ENCODE measurements at places on chromosomes 13 and 19.

- DNase-seq, result no peak
These were observed 114.8 kb downstream of the SUCLA2 start for GRCh38 chr13:47886314-47886713.

- no peak for DNase-seq
These were observed 21.3 kb downstream of the ARHGEF1 start for GRCh38 chr19:41904118-41904870.

GRCh38 chr13:73665261-73665660, 468.9 kb downstream of the KLF12 start:
- DNase-seq, result no peak

DNA sequence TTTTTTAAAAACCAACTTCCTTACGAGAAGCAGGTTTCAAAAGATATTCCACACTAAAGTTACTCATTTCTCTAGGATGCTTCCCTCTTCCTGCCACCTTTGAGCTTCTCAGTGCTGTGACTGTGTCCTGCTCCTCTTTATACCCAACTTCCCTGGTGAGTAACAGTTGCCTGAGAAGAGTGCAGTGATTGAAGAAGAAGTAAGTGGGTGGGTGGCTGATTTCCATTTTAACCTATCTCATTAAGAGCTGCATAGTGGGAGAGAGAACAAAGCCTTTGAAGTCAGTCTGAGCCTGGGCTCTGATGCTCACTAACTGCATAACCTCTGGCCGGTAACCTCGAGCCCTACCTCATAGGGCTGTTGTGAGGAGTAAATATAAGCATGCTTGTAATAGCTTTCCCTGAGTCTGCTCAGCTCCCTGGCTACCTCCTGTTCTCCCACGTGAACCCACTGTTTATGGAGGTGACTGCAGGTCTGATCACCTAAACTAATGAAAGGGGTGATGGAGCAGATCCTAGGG, 977.3 kb downstream of the UQCRFS1 start:
- DNase-seq, result no peak

DNA sequence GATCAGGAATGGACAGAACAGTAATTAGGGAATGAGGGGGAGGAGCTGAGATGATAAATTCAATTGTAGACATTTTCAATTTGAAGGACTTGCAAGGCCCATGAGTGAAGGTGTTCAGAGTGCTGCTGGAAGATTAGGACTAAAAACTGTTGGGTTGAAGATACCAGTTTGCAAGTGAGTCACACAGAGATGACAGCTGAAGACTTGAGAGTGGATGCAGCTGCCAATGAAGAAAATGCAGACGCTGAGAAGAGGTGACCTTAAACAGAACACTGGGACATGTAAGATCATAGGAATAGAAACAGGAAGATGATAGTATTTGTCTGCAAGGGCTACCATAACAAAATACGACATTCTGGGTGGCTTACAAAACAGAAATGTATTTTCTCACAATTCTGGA, 1716.5 kb upstream of the SLC10A2 start:
- DNase-seq, result no peak

DNA sequence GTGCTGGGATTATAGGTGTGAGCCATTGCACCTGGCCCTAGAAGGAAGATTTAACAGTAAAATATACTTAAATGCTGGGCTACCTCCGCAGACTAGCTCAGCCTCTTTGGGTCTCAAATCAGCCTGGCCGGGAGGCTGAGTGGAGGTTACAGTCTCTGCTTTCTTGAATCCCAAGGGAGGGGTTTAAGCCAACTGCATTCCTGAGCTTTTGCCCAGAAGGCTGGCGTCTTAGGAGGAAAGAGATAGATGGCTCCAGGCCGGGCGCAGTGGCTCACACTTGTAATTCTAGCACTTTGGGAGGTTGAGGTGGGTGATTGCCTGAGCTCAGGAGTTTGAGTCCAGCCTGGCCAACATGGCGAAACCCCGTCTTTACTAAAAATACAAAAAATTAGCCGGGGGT, 623 bp upstream of the C5AR1 start:
- DNase-seq, result peak; percentile 32

GRCh38 chr13:39822437-39822836, 167.0 kb downstream of the COG6 start:
- no peak for DNase-seq

DNA sequence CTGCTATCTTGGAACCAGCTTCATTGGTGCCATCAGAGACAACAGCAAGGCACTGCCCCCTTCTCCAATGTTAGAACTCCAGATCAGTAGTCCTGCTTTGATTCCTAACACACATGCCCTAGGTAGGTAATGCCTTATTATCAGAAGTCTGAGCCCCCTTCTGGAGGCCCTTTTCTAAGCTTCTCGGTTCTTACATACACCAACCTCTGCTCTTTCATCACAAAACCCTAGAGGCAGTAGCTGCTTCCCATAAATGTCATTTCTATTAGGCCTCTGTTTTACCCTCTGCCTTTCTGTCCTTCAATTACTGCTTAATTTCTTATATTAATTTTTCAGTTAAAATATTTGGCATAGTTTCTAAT, 65.3 kb upstream of the KLHL1 start:
- no peak for DNase-seq

GRCh38 chr19:6696239-6696820, 24.1 kb downstream of the C3 start:
- DNase-seq, result no peak

GRCh38 chr19:48348045-48348444, 15.7 kb downstream of the TMEM143 start:
- no peak for DNase-seq

- peak; percentile 78 for DNase-seq
These were observed 118.3 kb downstream of the COL4A2 start for GRCh38 chr13:110425444-110425780.

DNA sequence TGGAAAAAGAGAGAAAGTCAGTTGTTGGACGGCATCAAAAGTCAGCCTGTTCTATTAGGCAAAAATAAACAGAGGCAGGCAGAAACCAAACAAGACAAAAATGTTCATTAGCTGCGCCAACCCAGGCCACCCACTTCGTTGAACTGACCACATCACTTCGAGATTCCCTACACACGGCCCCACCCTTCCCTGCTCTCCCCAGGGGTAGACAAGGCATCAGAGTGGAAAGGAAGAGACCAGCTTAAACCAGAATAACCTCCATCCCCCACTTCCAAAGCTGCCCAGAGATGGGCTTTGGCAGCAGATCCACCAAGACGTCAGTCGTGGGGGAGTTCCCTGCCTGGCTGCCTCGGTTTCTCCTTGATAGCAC, 204.6 kb upstream of the TSHZ3 start:
- DNase-seq, result no peak

DNA sequence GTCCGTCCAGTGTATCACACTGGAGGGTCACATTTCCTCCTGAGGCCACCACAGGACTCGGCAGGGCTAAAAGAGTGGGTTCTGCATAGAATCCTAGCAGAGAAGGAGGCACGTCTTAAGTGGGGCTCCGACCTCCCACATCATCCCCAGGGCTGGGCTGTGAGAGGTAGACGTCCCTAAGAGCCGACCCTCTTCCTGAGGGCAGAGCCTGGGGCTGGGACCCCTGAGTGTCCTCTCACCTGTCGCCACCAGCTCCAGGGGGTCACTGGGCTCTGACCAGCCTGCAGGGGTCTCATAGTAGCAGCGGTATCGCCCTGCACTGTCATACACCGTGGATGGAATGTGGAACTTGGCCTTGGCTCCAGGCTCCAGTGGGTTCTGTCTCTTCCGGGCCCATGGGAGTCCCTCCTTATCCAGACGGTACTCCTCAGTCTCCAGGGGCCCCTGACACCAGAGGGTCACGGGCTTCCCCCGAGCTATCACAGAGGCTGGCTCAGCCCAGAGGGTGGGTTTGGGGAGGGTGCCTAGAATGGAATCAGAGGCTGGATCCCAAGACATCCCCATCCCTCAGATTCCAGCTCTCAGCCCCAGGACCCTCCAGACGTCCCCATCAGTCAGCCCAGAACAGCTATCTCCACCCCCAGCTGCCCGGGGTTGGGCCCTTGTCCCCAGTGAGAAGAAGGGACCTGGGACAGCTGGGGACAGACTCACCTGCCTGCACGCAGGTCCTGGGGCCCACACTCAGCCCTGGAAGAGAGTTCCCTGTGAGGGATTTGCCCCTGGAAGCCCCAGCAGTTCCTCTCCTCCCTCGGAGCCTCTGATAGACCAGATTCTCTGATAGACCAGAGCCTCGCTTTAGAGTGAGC, 590 bp downstream of the LILRB5 start:
- no peak for DNase-seq

GRCh38 chr13:99486996-99487395, 14.3 kb upstream of the TM9SF2 start:
- DNase-seq, result no peak

DNA sequence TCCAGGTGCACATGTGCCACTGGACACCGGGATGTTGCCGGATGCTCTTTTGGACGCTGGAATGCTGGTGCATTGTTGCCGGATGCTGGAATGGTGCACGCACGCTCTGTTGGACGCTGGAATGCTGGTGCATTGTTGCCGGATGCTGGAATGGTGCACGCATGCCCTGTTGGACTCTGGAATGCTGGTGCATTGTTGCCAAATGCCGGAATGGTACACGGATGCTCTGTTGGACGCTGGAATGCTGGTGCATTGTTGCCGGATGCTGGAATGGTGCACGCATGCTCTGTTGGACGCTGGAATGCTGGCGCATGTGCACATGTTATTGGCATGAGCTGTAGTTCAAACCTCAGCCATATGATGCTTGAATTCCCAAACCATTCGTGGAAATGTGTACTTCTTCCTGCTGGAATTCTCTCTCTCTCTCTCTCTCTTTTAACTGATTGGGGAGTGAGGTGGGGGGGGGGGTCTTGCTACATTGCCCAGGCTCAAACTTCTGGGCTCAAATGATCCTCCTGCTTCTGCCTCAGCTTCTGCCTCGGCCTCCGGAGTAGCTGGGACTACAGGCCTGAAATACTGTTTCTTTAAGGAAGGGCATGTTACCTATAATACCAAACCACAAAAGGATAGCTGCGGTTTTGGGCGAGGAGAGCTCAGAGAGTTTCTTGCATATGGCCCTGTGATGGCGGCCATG, 1.2 kb upstream of the MCF2L start:
- no peak for DNase-seq

DNA sequence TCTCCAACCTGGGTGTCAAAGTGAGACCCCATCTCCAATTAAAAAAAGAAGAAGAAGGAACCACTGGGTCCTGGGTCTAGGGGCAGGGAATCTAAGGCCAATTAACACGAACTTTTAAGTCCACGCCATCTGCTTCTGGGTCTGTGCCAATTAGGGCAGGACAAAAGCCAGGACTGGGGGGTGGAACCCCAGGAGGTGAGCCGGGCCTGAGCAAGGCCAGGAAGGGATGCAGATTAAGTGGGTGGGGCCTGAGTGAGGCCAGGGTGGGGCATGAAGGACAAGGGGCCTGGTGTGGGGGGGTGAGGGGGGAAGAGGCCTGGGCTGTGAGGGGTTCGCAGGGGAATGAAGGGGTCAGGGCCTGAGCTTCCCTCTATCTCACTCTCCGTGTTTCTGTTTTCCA, 26.3 kb upstream of the ZNF83 start:
- no peak for DNase-seq

GRCh38 chr19:37941782-37942515, 34.9 kb downstream of the SIPA1L3 start:
- no peak for DNase-seq

- no peak for DNase-seq
These were observed 13.6 kb upstream of the EPSTI1 start for GRCh38 chr13:43005460-43006236.

- DNase-seq, result peak; percentile 45
These were observed 9.5 kb upstream of the MBNL2 start for GRCh38 chr13:97212601-97213040.

DNA sequence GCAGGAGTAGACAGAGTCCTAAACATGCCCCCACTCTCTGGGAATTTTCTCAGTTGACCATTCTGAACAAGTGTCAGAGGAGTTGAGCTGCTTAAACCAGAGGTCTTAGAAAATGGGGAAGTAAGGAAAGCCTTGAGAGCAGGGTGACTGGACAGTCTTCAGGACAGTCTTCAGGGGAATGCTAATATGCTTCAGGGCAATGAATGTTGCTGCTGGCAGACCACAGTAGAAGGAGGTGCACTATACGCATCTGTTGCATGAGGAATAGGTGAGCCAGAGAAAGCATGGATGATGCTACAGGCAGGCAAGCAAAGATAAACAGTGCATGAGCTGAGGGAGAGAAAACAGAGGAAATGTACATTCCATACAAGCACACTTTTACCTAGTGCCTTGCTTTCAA, 196.6 kb upstream of the GPR12 start:
- no peak for DNase-seq

DNA sequence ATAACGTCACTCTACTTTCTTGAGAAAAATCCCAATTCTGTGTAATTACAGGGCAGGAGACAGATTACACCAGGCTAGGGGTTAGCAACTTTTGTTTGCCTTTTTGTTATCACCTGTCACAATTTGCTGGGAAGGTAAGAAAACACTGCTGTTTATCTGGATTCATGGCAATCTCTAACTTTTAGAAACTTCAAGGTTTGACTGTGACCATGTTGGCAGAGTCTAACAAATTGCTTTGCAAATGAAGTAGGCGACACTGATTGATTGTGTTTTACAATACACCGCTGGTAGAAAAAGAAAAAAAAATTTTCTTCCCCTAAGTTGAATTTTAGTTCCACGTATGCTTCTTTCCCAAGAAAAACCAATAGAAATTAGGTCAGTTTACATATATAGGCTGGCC, 10.4 kb upstream of the PDX1 start:
- no peak for DNase-seq

GRCh38 chr19:51772977-51773376, 12.0 kb downstream of the FPR2 start:
- DNase-seq, result no peak

DNA sequence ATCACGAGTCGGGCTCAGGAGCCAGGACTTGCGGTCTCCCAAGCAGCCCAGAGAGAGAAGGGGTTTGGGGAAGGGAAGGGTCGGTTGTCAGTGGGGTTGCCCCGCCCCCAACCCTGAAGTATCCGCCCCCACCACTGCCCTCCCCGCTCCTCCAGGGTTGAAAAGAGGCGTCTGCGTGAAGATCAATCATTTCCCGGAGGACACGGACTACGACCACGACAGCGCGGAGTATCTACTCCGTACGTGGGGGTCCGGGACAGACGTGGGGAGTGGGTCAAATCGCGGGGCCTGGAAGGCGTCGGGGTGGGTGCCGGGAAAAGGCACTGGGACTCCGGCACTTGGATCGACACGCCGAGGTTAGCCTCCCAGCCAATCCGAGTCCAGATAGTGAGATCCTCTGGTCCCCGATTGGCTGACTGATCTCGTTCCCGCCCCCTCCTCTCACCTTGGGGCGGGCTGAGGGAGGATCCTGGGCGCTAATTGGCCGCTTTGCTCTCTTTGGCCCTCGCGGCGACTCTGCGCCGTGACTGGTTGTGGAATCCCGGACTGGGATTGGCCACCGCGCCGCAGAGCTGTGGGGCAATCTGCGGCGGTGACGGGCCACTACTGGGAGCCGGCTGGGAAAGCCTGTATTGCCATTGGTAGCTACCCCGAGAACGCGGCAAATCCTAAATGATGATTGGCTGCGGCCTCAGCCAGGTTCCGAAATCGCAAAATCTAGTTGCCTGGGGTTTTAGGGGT, 13.3 kb upstream of the CACNG6 start:
- DNase-seq, result peak; percentile 94

GRCh38 chr13:61258185-61258584, 157.5 kb downstream of the PCDH20 start:
- no peak for DNase-seq
